ENCODE measurements at places on chromosomes 11 and 22. TPM values are rescaled to one million over a fixed set of nuclear protein-coding genes. Genes with fewer than 3 reads are reported as not detected.

DNA sequence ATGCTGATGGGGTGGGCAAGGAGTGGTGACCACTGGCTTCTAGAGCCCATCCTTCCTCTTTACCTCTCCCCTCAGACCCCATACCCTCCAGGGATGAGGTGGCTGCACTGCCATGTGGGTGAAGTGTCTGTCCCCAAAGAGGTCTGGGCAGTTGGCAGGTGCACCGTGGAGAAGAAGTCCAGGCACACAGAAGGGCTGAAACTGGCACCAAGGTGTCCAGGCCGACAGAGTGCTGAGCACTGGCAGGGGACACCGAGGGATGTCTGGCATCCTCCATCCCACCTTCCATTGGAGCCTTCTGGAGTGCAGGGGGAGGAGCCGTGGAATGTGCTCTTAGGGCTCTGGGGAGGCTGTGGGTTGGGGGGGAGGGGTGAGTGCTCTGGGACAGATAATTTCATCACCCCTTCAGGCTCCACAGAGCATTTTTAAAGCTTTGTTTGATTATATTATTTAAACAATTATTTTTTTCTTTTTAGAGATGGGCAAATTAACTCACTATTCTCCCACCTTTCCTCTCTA lies 37.9 kb downstream of the PKNOX2 start:
- peaks cover 16% of the 10 kb centered on the region for H3K4me1 ChIP-seq
- no peak overlapping the region for H3K4me3 ChIP-seq
- no peaks in the 10 kb centered on the region for H3K36me3 ChIP-seq
- DNase-seq: no peak
- H3K27ac ChIP-seq: no peak overlapping the region

Gene NRGN
- total RNA-seq: 7.0 TPM

Gene UNC93B1
- total RNA-seq: 12.0 TPM

Gene PRDM11
- total RNA-seq: 32.2 TPM

- no peaks in the 10 kb centered on the region for H3K27me3 ChIP-seq
- no peak for DNase-seq
- H3K36me3 ChIP-seq: no peaks in the 10 kb centered on the region
These were observed 762 bp upstream of the CCDC134 start for GRCh38 chr22:41799486-41800347.

DNA sequence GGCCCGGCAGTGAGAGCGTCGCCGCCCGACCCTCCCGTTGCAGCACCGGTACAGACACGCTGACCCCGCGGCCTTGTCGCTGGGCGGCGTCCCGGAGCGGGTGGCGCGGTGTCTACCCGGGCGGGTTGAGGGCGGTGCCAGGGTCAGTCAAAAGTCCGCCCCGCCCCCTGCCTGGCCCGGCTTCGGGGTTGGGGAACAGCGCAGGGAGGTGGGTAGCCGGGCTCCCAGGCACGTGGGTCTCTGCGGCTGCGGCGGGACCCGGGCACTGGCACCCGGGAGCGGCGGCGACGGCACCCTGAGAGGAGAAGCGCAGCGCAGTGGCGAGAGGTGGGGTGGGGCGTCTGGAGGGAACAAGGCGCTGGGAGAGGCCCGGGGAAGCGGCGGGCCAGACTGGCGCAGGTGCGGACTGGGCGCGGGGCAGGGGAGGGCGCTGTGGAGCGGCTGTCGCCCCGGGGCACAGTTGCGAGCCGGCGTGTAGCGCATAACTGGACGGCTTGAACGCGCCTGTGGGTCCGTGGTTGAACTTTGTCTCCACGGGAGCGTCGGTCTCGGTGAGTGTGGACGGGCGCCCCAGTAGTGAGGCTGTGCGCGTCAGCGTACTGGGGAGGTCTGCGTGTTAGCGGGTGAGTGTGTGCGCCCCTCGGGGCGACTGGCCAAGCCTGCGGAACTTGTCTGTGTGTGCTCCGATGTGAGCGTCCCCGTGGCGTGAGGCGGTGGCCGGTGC lies at the start of gene P2RY2:
TSS of gene P2RY2 (plus strand) at position 176 of the 724 bp plus-strand sequence. CDS start 15,879 bp downstream, outside the sequence.
- H3K27ac ChIP-seq: no peak within 1 kb of the TSS
- no peaks in the 10 kb centered on the region for H3K36me3 ChIP-seq
- H3K27me3 ChIP-seq: no peaks in the 10 kb centered on the region
- peak within 1 kb of the TSS; percentile 30 for H3K4me3 ChIP-seq
- peaks cover 13% of the 10 kb centered on the region for H3K4me1 ChIP-seq
- DNase-seq: peak; percentile 73

GRCh38 chr11:9535189-9535781 lies 38.2 kb upstream of the WEE1 start:
- no peaks in the 10 kb centered on the region for H3K36me3 ChIP-seq
- peak; percentile 42 for DNase-seq
- no peak overlapping the region for H3K27ac ChIP-seq
- no peak overlapping the region for H3K4me3 ChIP-seq

- no peak overlapping the region for H3K27ac ChIP-seq
- no peak overlapping the region for H3K4me3 ChIP-seq
- no peak for DNase-seq
- H3K36me3 ChIP-seq: no peaks in the 10 kb centered on the region
- H3K27me3 ChIP-seq: no peaks in the 10 kb centered on the region
These were observed 133.2 kb downstream of the SLC17A6 start for GRCh38 chr11:22471385-22471784.

DNA sequence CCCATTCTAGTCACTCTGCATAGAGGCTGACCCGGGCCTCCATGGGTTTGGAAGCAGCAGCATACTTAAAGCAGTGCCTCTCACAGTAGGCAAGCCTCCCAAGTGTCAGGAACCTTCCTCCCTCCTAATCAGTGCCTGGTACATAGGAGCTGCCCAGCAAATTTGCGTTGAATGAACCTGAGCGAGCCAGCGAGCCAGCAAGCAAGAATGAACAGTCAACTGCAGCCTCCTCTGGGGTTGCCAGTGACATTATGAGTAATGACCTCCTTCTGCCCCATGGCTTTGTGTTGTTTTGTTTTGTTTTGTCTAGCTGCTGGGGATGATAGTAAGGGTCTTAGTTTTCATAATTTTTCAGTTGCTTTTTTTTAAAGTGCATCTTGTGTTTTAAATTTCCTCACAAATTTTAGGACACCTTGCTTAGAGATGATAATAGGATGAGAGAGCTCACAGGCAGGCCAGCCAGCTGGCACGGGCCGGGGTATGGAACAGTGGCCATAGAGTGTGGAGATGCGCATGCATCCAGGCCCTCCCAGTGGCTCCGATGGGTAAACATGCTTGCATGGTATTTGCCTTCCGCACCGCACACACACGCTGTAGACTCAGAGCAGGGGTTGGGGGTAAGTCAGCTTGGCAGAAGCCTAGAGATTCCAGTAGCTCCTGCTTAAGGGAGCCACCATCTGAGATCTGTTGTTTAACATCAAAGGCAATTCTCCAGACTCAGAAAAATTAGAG lies 36.1 kb downstream of the TTC12 start:
- H3K27me3 ChIP-seq: no peaks in the 10 kb centered on the region
- H3K4me3 ChIP-seq: no peak overlapping the region
- H3K4me1 ChIP-seq: no peaks in the 10 kb centered on the region
- no peak for DNase-seq
- H3K36me3 ChIP-seq: no peaks in the 10 kb centered on the region

- no peak overlapping the region for H3K27ac ChIP-seq
- no peak overlapping the region for H3K4me3 ChIP-seq
- H3K36me3 ChIP-seq: no peaks in the 10 kb centered on the region
- no peaks in the 10 kb centered on the region for H3K4me1 ChIP-seq
- H3K27me3 ChIP-seq: no peaks in the 10 kb centered on the region
These were observed 41.4 kb upstream of the NFAM1 start for GRCh38 chr22:42473484-42474193.

Gene OR10A2
- total RNA-seq: not detected

- H3K4me3 ChIP-seq: no peak overlapping the region
- H3K36me3 ChIP-seq: no peaks in the 10 kb centered on the region
- H3K27me3 ChIP-seq: no peaks in the 10 kb centered on the region
- no peak for DNase-seq
- H3K27ac ChIP-seq: no peak overlapping the region
- H3K4me1 ChIP-seq: no peaks in the 10 kb centered on the region
These were observed 14.8 kb upstream of the RBM4B start for GRCh38 chr11:66692446-66692845.

Gene NDUFA6
- 43.4 TPM for total RNA-seq

Gene CRYBB3
- total RNA-seq: not detected

Gene DEUP1
- total RNA-seq: 2.0 TPM

DNA sequence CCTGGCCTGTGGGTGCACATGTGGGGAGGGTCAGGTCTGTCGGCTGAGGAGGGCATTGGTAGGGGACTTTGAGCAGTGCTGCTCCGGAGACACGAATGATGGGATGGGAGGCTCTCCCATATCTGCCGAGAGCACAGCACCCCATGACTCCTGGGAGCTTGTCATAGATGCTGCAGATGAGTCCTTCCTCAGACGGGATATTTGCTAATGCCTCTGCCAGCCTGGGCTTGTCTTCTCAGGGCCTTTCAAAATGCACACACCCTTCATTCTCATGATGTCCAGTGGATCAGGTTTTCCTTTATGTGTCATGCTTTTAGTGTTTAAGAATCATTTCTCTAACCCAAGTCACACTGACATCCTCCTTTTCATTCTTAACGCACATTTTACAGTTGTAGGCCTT lies 8.1 kb upstream of the RNH1 start:
- no peaks in the 10 kb centered on the region for H3K27me3 ChIP-seq
- H3K36me3 ChIP-seq: no peaks in the 10 kb centered on the region
- no peaks in the 10 kb centered on the region for H3K4me1 ChIP-seq
- no peak for DNase-seq

DNA sequence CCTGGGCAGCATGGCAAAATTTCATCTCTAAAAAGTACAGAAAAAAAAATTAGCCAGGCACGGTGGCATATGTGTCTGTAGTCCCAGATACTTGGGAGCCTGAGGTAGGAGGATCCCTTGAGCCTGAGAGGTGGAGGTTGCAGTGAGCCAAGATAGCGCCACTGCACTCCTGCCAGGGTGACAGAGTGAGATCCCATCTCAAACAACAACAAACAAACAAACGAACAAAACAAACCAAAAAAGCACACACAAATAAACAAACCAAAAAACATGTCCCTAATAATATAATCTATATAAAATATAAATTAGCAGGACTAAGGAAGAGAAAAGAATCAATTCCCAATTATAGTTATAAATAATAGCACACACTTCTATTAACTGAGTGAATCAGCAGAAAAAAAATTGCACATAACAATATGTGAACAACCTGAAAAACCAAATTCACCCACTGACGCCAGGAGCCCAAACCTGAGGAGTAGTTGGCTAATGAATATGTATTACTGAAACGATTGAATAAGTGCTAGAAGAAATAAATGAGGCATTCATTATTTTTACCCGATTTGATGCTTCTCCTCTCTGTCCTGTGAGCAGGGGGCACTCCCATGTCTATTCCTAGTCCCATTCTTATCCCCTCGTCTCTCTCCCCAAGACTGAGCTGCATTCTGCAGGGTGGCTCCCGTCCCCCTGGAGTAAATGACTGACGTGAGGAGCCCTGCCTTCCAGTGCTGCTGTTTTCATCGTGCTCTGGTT lies 108.2 kb upstream of the TOP3B start:
- no peak for DNase-seq
- no peaks in the 10 kb centered on the region for H3K27me3 ChIP-seq
- H3K36me3 ChIP-seq: no peaks in the 10 kb centered on the region
- no peak overlapping the region for H3K4me3 ChIP-seq
- H3K4me1 ChIP-seq: no peaks in the 10 kb centered on the region
- H3K27ac ChIP-seq: no peak overlapping the region

DNA sequence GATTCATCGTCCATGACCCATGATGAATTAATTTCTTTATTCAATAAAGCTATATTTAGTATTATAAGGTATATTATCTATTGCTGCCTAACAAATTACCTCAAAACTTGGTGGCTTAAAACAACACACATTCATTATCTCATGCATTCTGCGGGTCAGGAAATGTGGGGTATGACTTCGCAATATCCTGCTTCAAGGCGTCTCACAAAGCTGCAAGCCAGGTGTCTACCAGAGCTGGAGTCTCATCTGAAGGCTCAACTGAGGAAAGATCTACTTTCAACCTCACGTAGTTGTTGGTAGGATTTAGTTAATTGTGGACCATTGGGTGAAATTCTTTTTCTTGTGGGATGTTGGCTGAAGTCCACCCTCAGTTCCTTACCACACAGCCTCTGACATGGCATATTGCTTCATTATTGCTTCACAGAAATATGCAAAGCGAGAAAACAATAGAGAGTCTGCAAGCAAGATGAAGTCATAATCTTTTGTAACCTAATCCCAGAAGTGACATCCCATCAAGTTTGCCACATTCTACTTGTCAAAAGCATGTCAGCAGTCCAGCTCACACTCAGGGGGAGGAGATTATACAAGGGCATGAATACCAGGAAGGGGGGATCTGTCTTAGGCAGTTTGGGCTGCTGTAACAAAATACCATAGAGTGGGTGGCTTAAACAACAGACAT lies 45.1 kb downstream of the KREMEN1 start:
- H3K4me1 ChIP-seq: peaks cover 11% of the 10 kb centered on the region
- H3K4me3 ChIP-seq: no peak overlapping the region
- no peaks in the 10 kb centered on the region for H3K36me3 ChIP-seq
- DNase-seq: no peak
- no peak overlapping the region for H3K27ac ChIP-seq
- H3K27me3 ChIP-seq: no peaks in the 10 kb centered on the region

DNA sequence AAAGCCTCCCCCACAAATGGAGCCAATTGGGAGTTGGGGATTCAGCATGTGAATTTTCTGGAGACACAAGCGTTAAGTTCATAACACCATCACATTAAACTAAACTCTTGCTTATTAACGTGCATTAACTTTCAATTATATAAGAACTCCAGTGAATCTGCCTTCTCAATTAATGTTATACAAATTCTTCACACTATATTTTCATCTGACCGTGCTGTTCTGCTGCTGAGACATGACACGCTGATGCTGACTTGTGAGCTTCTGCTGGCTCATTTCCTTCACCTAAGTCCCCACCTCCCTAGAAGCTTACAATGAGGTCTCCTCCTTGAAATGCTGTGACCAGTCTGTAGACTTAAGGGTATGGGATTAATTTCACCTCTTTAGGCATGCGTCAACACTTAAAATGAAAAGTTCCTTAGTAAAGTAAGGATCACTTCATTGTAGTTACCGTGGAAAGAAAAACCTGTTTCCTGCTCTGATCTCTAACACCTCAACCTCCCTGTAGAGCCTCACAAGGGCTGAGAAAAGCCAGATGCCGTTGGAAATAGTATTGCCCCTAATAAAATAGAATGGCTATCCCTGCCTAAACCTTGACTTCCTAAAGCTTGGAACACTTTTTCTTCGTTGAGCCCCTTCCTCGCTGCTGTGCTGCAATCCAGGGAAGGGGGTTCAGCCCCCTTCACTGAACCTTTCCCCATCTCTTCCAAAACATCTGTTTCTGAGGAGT lies 2.2 kb downstream of the HBG2 start:
- no peak overlapping the region for H3K27ac ChIP-seq
- H3K27me3 ChIP-seq: no peaks in the 10 kb centered on the region
- no peak overlapping the region for H3K4me3 ChIP-seq
- H3K4me1 ChIP-seq: no peaks in the 10 kb centered on the region
- H3K36me3 ChIP-seq: no peaks in the 10 kb centered on the region

Gene POTEH
- total RNA-seq: not detected

DNA sequence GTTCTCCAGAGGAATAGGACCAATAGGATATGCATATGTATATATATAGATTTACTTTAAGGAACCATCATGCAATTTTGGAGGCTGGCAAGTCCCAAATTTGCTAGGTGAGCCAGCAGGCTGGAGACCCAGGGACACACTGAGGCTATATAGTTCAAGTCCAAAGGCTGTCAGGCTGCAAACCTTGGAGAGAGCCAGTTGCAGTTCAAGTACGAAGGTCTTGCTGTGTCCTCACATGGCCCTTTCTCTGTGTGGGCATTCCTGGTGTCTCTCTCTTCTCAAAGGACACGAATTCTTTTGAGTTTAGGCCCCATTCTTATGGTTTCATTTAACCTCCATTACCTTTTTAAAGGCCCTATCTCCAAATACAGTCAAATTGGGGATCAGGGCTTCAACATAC lies 134.4 kb upstream of the SORL1-AS1 start:
- no peak overlapping the region for H3K4me3 ChIP-seq
- DNase-seq: no peak
- no peak overlapping the region for H3K27ac ChIP-seq
- no peaks in the 10 kb centered on the region for H3K27me3 ChIP-seq
- peaks cover 3% of the 10 kb centered on the region for H3K4me1 ChIP-seq

Gene ADAMTS8
- 2.0 TPM for total RNA-seq
